NCI-H774 (cell line): ENCODE measurements at places on chromosomes 2 and 18.

- DNase-seq, result no peak
These were observed 6.3 kb downstream of the IDH1 start for GRCh38 chr2:208248601-208249000.

DNA sequence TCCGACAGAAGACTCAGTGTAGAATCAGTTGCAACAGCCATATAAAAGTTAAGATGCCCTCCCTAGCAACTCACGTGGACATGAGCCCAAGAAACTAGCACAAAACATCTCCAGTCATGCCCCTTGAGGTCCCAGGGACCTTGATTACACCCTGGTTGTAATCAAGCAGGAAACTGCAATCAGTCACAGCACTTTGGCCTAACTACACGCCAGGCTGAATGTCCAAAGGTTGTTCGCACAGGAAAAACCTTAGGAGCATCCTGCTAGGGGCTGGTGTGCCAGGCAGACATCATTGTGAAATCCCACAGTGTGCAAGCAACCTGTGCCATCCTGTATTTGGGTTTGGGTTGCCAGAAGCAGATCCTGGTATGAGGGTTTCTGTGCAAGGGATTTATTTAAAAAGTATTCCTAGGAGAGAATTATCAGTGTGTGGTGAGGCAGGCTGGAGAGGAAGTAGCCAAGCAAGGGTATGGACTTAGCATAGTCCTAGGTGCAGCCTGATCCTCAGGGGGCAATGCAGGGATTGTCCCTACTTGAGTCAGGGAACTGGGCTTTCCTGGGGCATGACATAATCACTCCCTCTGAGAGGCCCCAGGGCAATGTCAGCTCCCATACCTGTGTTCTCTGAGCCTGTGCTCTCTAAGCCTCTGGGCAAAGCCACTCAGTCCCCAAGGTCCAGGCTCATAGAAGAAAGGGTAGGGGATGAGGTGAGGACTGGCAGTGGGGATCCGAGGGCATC lies 17.8 kb upstream of the SULT1C2 start:
- DNase-seq, result no peak

DNA sequence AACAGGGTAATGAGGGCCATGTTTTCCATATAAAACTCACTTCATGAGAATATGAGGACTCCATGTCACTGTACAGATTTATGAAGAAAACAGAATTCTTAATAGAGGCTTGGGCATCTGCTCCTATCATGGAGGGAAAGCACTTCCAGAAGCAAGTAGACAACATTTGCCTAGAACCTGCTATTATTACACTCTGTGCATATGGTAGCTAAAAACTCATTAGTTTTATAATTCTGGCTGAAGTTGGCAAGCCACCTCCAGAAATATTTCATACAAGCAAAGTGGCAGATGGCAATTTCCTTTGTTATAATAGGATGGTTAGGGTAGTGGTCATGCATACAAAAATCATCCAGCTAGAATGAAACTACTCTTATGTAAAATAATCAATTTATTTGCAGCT lies 65.8 kb upstream of the TLK1 start:
- no peak for DNase-seq

GRCh38 chr18:22228976-22229375 lies 59.6 kb downstream of the GATA6 start:
- DNase-seq, result no peak

DNA sequence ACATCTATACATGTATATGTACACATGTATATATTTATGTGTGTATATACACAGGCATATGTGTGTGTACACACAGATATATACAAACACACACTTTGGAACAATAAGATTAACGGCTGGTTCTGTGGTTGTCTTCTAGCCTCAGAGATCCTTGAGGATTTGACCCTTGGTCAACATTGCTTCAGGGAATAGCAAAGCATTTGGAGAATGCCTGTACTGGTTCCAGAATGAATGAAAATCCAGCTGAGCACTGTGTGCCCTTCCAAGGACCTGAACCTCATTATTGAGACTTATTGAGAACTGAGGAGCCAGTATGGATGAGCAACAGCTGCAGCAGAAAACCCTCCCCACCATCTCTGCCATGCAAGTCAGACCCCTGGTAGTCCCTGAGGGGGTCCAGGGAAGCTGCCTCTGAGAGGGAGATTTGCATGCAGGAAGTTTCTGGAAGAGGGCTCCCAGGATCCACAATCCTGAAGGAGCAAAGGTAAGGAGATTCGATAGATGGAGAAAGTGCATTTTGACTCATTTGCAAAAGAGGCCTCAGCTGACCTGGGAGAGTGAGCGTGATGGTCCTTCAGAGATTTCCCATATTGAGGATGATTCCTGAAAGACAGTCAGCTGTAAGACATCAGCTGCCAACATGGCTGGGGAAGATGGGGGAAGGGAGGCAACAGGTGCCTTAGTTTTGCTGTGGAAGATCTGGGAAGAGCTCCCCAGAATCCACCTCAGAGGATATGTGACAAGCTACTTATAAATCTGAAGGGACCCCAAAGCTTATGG lies 166.6 kb upstream of the NCKAP5 start:
- DNase-seq, result no peak

DNA sequence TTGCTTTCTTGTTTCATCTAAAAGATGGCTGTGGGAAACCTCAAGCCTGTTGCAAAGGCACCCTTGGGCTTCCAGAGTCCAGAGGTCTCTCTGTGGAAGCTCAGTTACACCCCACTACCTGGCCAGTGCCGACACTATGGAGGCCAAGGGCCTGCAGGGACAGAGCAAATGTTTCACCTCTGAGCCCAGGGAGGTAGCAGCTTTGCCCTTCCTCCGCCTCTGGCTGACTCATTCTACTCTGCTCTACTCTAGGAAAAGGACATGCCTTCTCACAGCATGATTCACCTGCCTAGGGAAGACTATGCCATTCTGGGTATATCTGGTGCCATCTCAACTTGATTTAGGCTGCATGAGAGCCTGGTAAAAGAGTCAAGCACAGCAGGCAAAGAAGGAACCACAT lies 12.2 kb downstream of the MYOM1 start:
- DNase-seq, result no peak
